ENCODE measurements at places on chromosomes 12 and 14. TPM values are rescaled to one million over a fixed set of nuclear protein-coding genes. Genes with fewer than 3 reads are reported as not detected.

GRCh38 chr14:55146425-55146824, 17.4 kb downstream of the LGALS3 start:
- no peak for DNase-seq
- no peak overlapping the region for H3K4me3 ChIP-seq
- no peak overlapping the region for H3K27ac ChIP-seq
- H3K4me1 ChIP-seq, result no peaks in the 10 kb centered on the region
- no peaks in the 10 kb centered on the region for H3K27me3 ChIP-seq

- H3K4me1 ChIP-seq, result no peaks in the 10 kb centered on the region
- H3K36me3 ChIP-seq, result peaks cover 2% of the 10 kb centered on the region
- H3K4me3 ChIP-seq, result no peak overlapping the region
- no peaks in the 10 kb centered on the region for H3K27me3 ChIP-seq
- no peak overlapping the region for H3K27ac ChIP-seq
These were observed 19.7 kb downstream of the GDF11 start for GRCh38 chr12:55762646-55763045.

DNA sequence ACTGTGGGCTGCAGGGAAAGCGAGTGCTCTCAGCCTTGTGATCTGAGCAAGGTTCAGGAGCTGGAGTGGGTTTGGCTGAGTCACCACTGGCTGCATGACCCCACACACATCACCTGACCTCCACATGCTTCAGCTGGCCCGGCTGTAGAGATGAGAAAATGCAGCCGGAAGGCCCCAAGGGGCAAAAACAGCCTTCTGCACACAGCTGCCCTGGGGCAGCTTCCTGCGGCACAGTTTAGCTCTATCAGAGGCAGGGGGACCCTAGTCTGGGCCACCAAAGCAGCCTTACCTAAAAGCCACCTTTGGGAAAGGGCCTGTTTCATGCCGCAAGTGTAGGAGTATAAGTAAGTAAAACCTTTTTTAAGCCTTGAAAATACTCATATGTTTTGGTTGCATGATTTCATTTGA, 123.3 kb downstream of the SSPN start:
- peak overlapping the region; percentile 23 for H3K27ac ChIP-seq
- no peaks in the 10 kb centered on the region for H3K4me1 ChIP-seq
- no peaks in the 10 kb centered on the region for H3K27me3 ChIP-seq
- DNase-seq, result peak; percentile 37
- H3K36me3 ChIP-seq, result no peaks in the 10 kb centered on the region

DNA sequence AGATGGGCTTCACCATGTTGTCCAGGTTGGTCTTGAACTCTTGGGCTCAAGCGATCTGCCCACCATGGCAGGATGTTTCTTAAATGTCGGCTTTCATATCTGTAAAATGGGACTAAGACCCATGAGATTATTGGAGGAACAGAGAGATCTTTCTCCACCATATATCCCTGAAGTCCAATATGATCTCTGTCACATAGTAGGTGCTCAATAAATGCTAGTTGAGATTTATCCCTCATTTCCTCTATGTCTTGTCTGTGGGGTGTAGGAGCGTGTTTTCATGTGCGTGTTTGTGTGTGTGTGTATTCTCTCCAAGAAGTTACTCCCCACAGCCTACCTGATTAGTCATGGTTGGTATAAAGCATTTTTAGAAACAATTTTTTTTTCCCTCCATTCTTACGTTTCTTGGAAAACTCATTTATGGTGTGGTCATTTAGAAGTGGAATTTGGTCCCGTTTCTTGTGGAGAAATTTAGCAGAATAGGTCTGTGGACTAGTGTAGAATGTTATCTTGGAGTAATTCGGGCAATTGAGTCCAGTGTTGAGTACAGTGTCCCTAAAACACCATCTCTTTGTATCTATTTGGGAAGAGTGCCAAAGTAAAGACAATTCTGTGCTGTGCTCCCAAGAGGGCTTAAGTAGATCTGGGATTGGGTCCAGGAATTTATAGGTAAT, 4.3 kb downstream of the STRAP start:
- H3K27me3 ChIP-seq, result no peaks in the 10 kb centered on the region
- no peak overlapping the region for H3K4me3 ChIP-seq
- H3K36me3 ChIP-seq, result no peaks in the 10 kb centered on the region
- no peaks in the 10 kb centered on the region for H3K4me1 ChIP-seq
- H3K27ac ChIP-seq, result no peak overlapping the region
- DNase-seq, result no peak

Gene AKAP3
- 2.7 TPM for total RNA-seq

Gene TMPRSS12
- not detected for total RNA-seq

Gene FAM186B
- total RNA-seq, result 0.85 TPM

- DNase-seq, result no peak
- no peaks in the 10 kb centered on the region for H3K36me3 ChIP-seq
- no peak overlapping the region for H3K27ac ChIP-seq
- no peaks in the 10 kb centered on the region for H3K4me1 ChIP-seq
These were observed 47.4 kb downstream of the CALM1 start for GRCh38 chr14:90444077-90444696.

DNA sequence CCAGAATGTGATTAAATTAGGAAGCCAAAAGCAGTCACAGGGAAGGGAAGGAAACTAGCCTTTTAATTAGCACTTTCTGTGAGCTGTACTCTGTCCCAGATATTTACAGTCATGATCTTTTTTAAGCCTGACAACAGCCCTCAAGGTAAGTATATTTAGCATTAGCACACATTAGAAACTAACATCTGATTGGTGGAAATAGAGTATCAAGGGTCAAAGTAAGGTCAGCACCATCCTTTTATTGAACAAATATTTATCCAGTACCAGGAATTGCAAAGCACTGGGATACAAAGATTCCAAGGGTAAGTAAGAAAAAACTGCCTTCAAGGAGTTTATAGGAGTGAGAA, 28.2 kb downstream of the RPGRIP1 start:
- no peak overlapping the region for H3K27ac ChIP-seq
- H3K27me3 ChIP-seq, result no peaks in the 10 kb centered on the region
- H3K4me3 ChIP-seq, result peak overlapping the region; percentile 71
- H3K4me1 ChIP-seq, result no peaks in the 10 kb centered on the region
- H3K36me3 ChIP-seq, result no peaks in the 10 kb centered on the region

DNA sequence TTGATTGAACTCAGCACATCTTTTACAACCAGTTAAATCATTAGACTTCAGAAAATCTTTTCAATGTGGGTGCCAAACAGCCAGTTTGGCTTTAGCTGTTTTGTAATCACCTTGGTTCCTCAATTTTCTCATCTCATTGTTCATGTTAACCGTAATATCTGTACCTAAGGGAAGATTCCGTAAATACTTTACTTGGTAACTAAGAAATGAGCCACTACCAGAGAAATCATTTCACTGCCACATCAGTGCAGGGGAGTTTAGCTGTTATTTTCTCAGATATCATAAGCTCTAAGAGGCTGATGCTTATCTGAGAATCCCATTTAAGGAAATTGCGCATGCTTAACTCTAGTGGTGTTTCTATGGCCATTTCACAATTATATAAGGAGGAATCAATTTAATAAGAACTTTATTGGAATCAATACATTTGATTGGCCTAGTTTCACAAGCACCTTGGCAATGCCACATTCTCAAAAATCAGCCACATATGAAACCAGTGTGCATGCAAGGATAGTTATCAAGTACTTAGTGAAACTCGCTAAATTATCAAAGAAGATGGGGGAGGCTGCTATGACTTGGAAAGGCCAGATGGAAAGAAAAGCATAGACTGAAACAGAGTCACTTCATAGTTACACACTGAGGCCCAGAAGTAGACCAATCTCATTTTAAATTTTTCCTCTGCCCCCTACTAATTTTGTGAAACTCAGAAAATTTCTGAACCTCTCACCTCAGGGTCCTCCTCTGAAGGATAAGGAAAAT, 28.1 kb upstream of the IL22 start:
- H3K27ac ChIP-seq, result no peak overlapping the region
- no peaks in the 10 kb centered on the region for H3K27me3 ChIP-seq
- no peak for DNase-seq
- no peaks in the 10 kb centered on the region for H3K36me3 ChIP-seq
